GM03348 (cell line): ENCODE measurements at places on chromosomes 7 and 10.

- DNase-seq, result peak; percentile 92
These were observed 7.0 kb downstream of the AIMP2 start for GRCh38 chr7:6015917-6016652.

DNA sequence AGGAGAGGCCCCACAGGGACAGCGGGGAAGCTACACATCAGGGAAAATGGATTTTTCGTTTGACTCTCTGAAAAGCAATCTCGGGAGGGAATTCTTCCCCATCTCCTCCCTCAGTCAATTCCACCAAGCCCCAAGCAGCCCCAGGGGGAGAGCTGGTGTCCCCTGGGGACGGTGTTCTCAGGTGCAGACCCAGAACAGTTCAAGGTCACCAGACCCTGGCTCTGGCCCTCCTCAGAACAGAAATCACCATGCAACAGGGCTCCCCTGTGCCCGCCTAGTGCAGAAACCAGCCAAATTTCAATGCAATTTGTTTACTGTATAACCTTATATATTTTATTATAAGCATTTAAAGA, 34.1 kb downstream of the GSDME start:
- DNase-seq, result no peak

GRCh38 chr7:121620953-121621606, 225.0 kb upstream of the FAM3C start:
- no peak for DNase-seq

GRCh38 chr7:522071-522950, 2.7 kb upstream of the PDGFA start:
- peak; percentile 53 for DNase-seq

- DNase-seq, result no peak
These were observed 10.9 kb upstream of the DMBT1 start for GRCh38 chr10:122549636-122550035.

- DNase-seq, result no peak
These were observed 4.3 kb downstream of the SLC29A3 start for GRCh38 chr10:71323407-71323806.

- DNase-seq, result no peak
These were observed 62.8 kb upstream of the MYL10 start for GRCh38 chr7:101691822-101692384.

- DNase-seq, result peak; percentile 48
These were observed 31.2 kb upstream of the ZNF438 start for GRCh38 chr10:31062856-31063255.

GRCh38 chr10:58967551-58968388, 208.7 kb upstream of the PHYHIPL start:
- DNase-seq, result peak; percentile 23

- DNase-seq, result no peak
These were observed 34.0 kb downstream of the MINDY4 start for GRCh38 chr7:30805081-30805691.

DNA sequence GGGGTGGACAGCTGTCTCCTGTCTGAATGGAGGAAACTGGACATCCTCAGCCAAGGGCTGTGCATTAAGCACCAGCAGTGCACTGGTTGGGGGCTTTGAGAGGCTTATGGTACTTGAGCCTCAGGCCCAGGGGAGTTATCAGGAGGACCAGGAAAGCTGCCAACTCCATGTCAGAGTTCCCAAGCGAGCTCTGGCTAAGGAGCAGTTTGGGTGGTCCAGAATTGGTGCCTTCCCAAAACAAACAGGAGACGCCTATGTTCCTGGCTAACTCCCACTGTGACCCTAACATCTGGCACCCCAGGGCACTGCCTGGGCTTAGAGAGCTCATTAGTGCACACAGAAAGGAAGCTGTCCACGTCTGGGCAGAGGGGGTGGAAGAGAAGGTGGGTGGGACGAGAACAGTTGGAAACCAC, 408.6 kb upstream of the NPVF start:
- no peak for DNase-seq

DNA sequence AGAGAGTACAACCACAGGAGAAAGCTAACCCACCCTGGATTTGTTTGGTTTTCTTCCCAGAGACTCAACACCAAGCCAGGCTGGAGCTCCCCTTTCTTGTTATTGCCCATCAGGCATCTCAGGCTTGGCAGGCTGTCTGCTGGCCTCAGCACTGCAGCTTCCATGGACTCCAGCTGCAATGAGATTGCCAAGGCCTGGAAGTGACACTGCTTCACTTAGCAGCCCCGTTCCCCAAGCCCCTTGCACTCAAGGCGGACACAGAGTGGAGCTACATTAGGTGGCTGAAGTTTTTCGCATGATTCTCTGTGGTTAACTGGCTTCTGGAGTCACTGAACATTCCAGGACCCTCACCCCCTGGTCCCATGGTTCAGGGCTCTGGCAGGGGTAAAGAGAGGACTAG, 163.1 kb upstream of the GDF10 start:
- DNase-seq, result peak; percentile 61

- no peak for DNase-seq
These were observed 63.5 kb upstream of the VKORC1L1 start for GRCh38 chr7:65809259-65809981.

- no peak for DNase-seq
These were observed 12.2 kb downstream of the PDCD4 start for GRCh38 chr10:110883924-110884323.

- no peak for DNase-seq
These were observed 11.6 kb upstream of the NKX2-3 start for GRCh38 chr10:99520847-99521764.

- peak; percentile 71 for DNase-seq
These were observed 132.8 kb downstream of the SEMA3C start for GRCh38 chr7:80785961-80786536.

DNA sequence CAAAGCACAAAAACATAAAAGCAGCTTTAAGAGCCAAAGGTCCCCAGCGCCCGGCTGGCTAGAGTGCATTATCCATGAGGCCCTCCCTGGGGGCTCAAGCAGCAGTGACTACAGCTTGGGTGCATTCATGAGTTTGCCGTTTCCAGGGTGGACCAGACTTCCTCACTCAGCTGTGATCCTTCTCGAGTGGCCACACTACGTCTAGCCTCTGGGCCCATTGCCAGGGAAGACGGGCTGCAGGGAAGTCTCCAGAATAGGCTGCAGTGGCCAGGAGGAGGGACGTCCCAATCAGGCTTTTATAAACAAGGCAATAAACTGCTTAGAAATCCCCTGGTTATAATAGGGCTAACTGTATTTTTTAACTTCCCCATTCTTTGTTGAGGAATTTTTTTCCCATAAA, 89.4 kb upstream of the C1QL3 start:
- no peak for DNase-seq

GRCh38 chr10:100766693-100767421, 21.5 kb downstream of the PAX2 start:
- DNase-seq, result no peak

DNA sequence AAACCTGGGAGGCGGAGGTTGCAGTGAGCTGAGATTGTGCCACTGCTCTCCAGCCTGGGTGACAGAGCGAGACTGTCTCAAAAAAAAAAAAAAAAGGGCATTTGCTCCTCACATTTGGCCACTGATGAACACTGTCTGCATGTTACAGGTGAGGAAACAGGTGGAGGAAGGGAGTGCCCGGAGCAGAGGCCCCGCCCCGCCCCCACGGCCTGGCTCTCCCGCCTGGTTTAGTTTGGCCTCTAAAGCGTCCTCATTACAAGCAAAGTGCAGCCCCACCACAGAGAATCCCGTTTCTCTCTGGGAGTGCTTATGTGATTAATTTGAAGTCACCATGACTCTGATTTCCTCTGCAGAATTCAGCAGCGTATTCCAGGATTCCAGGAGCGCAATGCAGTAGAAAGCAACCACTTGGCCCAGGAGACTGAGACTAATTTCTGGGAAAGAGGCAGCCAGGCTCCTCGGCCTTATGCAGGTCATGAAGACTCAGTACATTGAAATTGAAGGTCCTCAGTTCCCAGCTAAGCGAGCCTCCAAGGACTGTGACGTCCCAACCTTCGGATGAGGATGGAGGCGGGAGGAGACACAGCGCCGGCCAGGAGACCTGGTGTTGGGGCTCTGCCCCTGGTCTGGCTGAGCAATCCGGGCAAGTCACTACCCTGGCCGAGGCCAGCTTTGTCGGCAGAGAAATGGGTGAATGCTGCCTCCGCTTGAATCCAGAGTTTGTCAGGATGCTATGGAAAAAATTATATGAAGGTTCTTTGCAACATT, 44.7 kb downstream of the RBM17 start:
- no peak for DNase-seq

DNA sequence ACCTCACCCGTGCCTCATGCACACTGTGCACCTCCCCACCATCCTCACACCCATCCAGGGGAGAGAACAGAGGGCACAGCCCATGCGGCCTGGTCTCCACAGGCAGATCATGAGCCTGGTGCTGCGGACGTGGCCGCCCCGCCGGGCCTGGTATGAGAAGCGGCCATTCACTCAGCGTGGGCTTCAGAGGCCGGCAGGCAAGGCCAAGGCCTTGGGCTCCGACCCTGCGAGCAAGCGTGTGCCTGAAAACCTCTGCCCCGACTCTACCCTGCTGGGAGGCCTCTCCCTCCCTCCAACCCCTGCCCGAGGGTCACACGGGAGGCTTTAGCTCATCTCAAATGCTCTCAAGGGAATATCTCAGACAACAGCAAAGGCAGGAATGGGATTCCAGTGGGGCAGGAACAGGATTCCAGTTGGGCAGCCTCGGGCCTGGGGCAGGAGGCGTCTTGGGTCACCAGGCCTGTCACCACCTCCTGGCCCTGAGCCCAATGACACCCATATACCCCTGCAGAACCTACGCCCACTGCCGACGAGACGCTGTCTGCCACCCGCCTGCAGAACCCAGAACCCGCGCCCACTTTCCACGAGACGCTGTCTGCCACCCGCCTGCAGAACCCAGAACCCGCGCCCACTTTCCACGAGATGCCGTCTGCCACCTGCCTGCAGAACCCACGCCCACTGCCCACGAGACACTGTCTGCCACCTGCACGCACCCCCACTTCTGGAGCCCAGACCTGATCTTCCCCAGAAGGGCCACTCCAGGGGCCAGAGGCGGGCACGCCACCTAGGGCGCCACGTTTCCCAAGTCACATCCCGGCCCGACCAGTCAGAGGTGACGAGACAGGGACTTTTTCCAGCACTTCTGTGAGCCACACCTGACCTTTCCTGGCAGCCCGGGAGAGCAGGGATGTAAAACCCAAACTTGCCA, 38.9 kb downstream of the ADAP1 start:
- DNase-seq, result no peak

DNA sequence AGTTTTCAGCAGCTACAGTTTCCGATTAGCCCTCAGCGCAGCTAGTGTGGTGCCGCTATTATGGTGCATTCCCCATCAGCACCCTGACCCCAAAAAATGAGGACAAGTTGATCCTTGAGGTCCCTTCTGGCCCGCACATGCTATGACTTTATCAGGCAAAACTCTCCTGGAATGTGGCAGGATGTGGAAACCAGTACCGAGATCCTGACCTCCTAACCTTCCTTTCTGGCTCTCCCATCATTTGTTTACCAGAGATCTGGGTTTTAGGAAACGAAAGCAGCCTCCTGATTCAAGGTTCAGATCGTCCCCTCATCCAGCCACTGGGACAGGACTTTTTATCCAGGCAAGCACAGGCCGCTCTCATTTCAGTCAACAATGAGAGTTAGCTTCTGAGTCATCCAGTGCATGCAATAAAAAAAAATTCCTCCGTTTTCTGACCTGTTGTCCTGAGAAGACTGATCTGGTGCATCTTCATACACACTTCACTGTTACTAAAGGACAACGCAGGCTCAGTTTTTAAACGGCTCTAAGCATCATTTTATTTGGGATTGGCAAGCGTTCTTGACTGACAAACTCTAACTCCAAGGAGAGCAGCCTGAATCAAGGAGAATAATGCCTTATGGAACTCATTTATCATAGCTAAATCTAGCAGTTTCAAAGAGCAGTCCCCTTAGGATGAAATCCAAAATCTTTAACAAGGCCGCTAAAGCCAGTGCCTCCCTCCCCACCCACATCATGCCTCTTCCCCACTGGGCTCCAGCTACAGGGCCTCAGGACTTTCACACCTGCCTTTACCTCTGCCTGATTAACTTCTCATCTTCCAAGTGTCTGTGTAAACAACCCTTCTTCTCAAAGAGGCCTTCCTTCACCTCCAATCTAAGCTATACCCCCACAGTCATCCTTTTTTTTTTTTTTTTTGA, 17.1 kb downstream of the PDLIM1 start:
- DNase-seq, result peak; percentile 76

DNA sequence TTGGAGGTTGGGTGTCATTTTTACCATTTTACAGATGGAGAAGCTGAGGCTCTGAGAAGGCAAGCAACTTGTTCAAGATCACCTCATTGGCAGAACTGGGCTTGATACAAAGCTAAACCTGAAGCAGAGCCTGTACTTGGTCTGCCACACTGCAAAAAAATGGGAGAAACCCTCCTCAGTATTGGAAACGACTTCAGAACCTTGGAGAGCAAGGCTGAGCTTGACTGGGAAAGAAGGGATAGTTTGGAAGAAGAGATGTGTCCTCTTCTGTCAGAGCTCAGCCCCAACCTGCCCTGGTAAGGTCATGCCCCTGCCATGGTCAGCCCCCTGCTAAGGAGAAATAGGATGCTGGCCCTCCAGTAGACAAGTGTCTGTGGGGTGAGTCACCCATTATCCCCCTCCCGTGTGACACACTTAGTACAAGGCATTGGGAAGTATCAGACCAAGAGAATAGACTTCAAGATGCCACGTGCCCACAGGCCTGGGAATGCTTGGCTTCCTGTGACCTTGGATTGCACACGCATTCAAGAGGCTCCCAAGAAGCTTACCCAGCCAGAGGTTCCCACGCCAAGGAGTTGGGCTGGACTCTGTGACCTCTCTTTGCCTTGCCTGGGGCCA, 56.2 kb upstream of the SMNDC1 start:
- DNase-seq, result no peak

DNA sequence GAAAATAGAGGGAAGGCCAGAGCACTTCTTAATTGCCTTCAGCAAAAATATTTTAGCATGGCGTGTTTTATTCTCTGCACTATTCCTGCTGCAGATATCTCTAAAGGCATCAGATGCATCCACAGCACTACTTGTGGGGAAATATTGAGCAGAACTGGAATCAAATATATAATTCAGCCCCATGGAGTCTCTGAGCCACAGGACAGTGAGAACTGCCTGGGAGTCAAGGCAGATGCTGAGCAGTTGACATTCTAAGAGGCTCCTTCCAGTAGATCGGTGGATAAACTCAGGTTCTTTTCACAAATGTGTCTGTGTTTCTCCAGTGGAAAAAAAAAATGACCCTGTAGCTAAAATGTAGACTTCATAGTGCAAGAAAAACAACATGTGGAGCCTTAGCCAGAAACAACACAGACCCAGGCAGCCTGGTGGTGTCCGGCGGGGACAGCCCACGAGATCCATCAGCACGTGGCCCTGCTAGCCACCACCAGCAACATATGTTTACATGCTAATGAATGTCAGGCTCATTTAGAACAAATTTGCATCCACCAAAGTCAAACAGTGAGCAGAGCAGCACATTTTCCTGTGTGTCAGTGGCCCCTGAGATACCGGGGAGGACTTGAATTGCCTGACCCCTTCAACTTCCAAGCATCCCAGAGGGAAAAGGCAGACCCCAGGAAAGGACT, 123.3 kb upstream of the PFKP start:
- no peak for DNase-seq

DNA sequence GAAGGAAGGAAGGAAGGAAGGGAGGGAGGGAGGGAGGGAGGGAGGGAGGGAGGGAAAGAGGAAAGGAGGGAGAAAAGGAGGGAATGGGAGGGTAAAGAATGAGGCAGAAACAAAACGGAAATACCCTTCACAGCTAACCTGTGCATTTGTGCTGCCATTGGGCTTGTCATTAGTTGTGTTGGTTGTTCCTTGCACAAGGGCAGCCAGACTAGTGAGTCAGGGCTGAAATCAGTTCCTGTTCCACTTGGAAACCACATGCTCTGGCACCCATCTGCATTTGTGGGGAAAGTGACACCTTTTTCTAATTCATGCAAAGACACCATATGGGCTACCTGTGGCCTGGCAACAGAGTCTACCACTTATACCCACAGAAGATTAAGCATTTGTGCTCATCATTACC, 1004.0 kb upstream of the C7orf33 start:
- peak; percentile 17 for DNase-seq
